ENCODE measurements at places on chromosomes 4 and X.

- DNase-seq: no peak
These were observed 22.5 kb downstream of the ATP2B3 start for GRCh38 chrX:153539979-153540358.

DNA sequence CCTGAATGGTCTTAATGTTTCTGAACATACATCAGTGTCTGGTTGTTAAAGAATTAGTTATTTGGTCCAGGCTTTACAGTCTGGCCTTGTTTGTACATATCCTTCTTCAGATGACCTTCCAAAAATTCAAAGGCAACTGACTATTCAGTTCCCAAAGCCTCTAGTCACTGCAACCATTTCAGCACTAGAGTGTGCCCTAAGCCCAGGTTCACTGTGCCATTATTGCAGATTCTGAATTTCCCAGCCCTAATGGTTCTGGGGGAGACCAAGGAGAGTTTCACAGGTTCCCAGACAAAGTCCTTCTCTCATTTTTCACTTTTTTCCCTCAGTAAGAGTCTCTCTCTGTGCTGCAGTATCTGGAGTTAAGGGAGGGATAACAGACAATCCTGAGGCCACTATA lies 235.8 kb downstream of the TRAM1L1 start:
- DNase-seq: no peak

DNA sequence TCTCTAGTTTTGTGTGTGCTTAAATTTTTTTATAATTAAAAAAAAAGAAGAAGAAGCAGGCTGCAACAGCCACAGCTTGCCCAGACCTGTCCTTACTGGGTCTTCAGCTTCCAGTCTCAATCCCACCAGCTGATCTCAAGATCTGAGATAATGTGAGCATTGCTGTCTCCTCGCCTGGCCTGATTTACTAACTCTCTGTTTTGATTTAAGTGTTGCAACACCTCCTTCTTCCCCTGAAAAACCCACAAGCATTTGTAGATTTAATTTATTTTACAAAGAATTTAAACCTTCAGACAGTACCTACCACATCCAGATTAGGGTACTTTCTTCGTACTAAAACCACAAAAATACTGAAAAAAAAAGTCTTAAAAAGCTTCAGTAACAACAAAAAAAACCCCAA lies 38.0 kb downstream of the FAM241A start:
- no peak for DNase-seq

- DNase-seq: no peak
These were observed 5.4 kb upstream of the TBC1D1 start for GRCh38 chr4:37885496-37885895.

- no peak for DNase-seq
These were observed 21.2 kb upstream of the ANTXR2 start for GRCh38 chr4:80094191-80094590.

- DNase-seq: no peak
These were observed 198.2 kb upstream of the PSAPL1 start for GRCh38 chr4:7632971-7633370.

- DNase-seq: no peak
These were observed 443.3 kb upstream of the FAT1 start for GRCh38 chr4:187166886-187167512.

DNA sequence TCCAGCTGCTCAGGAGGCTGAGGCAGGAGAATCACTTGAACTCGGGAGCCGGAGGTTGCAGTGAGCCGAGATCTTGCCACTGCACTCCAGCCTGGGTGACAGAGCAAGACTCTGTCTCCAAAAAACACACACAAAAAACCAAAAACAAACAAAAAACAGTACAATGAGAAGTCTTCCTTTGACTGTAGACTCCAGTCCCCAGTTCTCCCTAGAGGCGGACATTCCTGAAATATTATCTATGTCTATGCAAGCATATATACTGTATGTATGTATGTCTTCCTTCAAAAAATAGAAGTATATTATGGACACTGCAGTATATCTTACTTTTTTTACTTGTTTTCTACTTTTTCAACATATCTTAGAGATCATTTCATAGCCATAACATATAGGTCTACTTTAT lies 10.2 kb upstream of the FGF2 start:
- DNase-seq: no peak

GRCh38 chr4:112141366-112142138 lies 3.7 kb upstream of the FAM241A start:
- no peak for DNase-seq

- DNase-seq: no peak
These were observed 1.8 kb downstream of the CCSER1 start for GRCh38 chr4:90128961-90129495.

DNA sequence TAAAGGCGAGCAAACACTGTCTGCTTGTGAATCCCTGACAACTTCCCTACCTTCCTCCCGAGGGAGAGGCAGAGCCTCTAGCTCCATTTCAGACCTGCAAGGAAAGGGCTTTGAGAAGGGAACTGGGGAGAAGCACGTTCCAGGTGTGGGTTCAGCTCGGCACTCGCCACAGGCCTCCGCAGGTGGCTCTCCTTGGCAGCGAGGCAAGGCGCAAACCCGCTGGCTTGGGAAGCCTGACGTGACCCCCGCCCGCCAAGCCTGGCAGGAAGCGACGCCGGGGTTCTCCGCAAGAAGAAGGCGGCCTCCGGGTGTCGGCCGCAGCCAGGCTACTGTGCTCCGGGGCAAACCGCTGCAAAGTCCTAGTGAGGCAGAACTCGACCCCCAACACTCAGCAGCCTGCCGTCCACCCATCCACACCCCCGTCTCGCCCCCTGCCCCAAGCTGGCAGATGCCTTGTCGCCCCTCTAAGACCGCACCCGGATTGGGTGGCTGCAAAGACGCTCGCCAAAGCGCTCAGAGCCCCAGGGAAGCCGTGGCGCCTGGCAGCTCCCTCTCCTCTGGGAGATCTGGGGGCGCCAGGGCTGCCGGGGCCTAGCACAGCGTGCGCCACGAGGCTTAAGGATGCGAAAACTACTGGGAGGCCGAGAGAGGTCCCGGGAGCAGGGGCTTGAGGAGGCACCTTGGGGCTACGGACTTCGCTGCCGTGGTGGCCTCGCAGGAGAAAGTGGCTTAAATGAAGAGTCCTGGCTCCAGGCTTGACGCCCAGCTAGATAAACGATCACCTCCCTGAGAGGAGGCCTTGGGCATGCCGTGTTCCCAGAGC lies 21.8 kb downstream of the NKX3-2 start:
- DNase-seq: no peak

GRCh38 chr4:23766344-23766743 lies 123.5 kb downstream of the PPARGC1A start:
- DNase-seq: no peak

DNA sequence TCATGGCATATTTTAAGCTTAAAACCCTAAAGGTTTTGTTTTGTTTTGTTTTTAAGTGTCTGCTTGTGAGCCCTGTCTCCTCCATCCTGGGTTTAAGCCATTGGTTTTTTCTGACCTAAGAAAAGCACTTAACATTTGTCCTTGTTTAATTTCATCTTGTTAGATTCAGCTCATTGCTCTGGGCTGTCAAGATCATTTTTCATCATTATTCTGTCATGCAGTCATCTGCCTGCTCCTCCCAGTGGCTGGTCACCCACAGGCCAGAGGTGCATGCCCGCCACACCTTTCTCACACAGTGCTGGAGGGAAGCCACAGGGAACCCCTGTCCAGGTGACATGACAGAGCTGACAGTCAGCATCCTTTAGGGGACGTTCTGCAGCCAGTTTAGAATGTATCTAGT lies 11.7 kb upstream of the REELD1 start:
- no peak for DNase-seq
